GM04503 (cell line): ENCODE measurements at places on chromosomes 2 and 18.

DNA sequence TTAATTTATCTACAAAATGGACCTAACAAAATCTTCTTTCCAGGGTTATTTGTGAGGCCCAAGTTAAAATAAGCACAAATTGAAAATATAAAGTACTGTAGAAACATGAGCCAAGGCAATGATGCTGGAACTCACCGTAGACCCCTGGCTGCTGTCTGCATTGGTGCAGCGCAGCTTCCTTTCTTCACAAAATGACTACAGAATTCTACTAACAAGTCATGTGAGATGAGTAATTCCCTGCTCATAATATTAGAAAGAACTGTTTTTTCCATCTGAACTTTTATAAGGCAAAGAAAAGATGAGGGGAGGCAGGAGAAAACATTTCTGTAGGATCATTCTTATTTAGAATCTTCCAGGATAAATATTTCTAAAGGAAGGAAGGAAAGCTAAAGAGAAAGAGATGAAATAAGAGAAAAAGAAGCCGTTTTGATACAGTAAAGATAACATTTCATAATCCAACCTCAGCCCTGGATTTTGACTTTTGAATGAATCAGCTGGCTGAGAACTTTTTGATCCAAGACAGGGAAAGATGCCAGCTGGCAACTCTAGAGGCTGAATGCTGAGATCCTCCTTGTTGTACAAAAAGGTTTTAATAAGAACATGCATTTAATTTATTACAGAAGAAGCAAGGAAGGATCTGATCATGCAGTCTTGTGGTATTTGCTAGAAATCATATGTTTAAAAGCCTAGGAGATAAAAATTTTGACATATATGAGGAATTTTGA, 183.9 kb upstream of the KLHL14 start:
- no peak for DNase-seq

GRCh38 chr2:207791579-207792243, 22.0 kb upstream of the FZD5 start:
- DNase-seq: no peak

DNA sequence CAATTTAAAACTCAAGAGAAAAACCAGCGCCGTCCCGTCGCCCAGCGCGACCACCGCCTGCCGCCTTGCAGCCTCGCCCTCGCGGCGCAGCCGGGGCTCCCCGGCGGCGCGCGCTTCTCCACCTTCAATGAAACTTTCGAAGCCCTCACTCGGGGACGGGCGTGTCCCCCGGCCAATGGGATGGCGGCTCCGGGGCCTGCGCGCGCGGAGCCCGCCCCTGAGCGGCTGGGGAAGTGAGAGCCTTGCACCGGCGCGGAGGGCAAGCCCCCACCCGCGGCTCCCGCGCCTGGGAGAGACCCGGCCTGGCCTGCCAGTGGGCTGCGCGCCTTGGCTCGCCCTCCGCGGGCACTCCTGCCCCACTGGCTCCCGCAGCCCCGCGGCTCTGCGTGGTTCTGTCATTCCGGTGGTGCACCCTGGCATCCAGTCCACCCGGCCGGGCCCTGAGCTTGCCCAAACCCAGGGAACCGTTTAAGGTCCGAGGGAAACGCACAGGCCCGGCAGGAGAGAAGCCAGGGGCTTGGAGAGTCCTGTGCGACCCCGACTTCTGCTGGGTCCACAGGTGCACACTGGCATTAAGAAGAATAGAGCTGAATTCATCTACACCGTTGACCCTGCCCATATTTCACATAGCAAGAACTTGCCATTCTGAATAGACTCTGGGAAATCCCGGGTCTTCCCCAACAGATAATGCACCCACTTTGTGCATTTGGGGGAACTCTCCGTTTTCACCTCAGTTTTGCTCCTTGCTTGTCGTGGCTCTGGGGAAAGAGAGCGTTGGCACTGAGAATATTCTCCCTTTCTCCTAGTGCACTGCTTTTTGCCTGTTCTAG, at the start of gene PIEZO2:
TSS of gene PIEZO2 (minus strand) at position 129 of the 830 bp plus-strand sequence. CDS start 981 bp downstream, outside the sequence.
- DNase-seq: no peak

DNA sequence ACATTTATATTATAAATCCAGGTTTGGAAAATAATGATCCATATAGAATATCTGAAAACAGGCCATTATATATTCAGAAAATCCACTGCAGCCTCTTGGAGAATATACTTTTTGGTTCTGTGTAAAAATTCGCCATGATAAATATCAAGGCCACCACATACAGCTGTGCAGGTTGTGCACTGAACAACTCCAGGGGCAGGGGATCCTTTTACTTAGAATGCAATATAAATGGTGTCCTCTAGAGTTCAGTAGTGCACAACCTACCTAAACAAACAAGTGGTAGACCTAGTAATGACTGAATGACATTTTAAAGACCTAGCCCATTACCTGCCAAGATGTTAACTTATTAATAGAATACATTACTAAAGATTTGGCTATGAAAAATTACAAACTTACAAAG, 22.4 kb downstream of the MOGAT1 start:
- DNase-seq: no peak

DNA sequence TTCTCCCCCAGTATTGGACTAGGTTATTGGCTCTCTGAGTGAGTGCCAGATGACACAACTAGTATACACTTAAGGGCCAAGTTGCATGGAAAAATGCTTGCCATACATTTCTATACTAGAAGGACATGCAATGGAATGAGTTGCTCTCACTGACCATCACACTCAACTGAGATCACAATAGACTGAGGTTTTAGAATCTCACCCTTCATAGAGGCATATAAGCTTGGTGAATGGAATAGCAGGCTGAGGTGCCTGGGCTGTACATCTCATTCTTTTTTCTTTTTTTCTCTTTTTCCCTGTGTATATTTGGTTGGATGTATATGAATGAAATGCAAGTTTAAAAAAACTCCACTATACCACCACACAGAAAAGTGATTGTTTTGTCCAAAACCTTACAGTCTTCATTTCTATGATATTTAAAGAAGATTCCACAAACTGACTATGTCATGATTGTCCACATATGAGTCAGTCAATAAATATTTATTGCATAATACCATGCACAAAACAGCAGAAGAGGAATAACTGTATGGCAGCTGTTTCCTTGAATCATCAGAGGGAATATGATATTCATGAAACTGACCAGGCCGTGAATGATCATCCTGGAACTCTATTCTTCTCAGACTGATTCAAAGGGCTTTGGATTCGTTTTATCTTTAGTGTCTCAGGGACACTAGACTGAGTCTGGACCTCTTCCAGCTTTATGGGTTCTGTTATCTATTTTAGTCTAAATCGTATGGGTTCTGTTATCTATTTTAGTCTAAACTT, 122.6 kb upstream of the STK17B start:
- peak; percentile 74 for DNase-seq

DNA sequence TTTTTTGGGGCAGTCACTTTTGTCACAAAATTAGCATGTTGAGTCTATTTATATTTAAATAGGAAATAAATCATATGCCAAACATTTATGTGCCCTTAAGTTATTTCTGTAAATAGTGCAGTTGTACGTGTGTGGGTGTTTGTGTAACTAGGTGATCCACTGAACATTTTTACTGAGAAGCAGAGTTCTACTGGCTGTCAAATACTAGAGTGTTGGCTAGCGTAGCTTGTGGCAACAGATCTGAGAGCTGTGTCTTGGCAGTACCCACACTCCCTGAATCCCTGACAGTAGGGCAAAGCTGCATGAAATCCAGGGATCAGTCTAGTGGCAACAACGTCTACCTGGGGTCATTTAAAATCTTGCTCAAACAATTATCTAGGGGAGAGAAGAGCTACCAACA, 273.1 kb upstream of the SLC8A1 start:
- no peak for DNase-seq

DNA sequence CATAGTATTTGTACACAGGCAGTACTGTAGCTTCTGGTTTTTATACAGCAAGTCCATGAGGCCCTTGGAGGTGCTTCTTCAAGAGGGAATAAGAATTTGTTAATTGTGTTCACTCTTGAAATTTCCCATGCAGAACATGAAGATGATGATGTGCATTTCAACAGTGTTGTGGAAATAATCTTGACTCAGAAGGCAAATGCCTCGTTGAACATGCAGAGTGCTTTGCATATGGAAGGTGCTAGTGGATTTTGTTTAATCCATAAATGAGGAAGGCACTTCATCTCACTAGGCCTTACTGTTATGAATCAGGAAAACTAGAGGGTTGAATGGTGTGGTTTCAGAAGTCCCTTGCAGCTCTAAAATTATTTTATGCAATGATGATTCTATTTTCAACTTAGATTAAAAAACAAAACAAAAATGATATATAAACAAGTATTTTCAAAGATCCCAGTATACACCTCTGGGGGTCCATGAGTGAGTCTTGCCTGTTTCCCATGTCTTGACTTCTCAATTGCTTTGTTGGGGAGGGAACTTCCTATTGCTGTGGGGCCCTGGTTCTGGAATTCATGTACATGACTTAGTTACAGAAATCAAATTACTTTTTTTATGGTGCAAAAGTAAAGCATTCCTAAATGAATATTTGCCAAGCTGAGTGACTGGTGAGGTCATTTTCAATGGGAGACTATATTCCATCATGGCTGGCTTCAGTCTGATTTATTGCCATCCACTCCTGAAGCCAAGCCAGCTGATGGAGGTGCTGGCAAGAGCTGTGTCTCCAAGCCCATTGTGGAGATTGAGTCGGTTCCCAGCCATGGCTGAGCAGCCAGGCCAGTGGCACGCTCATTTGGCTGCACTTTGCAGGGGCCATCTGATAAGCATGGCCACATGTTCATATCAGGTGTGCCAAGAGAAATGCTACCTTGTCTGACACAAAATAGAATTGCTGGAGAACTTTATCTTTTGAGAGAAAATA, 56.5 kb downstream of the MGAT5 start:
- no peak for DNase-seq

GRCh38 chr2:173076581-173077345, 1.1 kb downstream of the MAP3K20 start:
- DNase-seq: no peak

DNA sequence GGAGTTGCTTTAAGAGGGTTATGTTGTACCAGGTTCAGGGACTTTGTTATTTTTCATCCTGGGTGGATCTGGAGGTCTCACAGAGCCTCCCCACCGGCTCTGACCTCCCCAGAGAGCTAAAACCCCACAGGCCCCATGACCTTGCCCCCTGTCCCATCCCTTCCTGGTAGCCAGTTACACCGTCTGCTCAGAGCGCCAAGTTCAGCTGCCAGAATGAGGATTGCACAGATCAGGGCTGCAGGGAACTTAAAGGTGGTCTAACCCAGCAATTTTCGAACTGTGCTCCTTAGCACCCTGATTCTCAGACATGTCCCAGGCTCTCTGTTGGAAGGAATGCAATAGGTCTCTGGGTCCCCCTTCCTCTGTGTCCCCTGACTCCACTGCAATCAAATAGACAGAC, 32.1 kb downstream of the ATOH8 start:
- no peak for DNase-seq

DNA sequence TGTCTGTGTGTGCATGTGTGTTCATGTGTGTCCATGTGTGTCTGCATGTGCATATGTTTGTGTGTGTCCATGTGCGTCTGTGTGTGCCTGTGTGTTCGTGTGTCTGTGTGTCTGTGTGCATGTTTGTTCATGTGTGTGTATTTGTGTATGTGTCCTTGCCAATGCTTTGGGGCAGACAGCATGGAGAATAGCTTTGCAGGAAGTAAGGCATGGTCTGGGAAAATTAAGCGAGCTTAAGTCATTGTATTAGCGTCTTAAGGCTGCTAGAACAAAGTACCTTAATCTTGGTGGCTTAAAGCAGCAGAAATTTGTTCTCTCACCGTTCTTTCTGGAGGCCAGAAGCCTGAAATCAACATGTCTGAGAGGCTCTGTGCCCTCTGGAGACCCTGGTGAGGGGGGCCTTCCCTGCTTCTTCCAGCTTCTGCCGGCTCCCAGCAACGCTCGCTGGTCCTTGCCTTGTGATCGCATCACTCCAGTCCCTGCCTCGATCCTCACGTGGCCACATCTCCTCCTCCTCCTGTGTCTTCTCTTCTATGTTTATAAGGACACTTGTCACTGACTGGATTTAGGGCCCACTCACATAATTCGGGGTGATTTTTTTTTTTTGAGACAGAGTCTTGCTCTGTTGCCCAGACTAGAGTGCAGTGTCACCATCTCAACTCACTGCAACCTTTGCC, 3.8 kb downstream of the NEU2 start:
- no peak for DNase-seq

- no peak for DNase-seq
Measured at GRCh38 chr18:58635891-58636290, 7.0 kb upstream of the ALPK2 start.

DNA sequence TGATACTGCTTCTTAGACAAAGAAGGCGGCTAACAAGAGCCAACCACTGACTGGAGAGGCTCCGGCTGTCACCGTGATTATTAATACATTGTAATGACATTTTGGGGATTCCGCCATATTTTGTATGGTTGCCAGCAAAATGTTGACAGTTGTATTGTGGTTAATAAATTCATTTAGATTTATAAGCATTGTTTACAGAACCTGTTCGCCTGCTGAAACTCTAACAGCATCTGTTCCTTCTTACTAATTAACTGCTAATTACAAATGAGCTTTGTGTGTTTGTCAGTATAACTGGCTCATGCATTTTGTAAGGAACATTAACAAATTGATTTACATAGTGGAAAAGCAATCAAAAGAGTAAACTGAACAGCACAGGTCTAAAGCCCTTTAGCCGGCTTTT, 332.4 kb downstream of the GBX2 start:
- DNase-seq: no peak

GRCh38 chr18:65711493-65711892, 39.3 kb upstream of the CDH7 start:
- no peak for DNase-seq

DNA sequence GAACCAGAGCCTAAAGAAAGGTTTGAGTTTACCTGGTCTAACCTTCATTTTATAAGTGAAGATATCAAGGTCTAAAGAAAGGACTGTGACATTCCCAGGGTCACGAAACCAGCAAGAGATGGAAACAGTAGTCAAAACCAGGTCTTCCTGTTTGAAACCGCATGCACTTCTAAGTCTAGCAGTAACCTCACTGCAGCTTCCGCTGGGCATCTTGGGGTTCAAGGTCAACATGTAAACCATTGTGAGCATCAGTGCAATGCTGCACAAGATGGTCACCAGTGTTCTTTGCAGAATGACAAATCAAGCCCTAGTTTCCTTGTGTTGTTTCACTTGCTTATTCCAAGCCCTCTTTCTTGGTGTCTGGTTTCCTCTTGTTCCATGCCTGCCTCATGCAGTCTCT, 292.9 kb upstream of the MEX3C start:
- DNase-seq: no peak

- no peak for DNase-seq
Measured at GRCh38 chr2:156466739-156467405, 30.7 kb downstream of the GPD2 start.

DNA sequence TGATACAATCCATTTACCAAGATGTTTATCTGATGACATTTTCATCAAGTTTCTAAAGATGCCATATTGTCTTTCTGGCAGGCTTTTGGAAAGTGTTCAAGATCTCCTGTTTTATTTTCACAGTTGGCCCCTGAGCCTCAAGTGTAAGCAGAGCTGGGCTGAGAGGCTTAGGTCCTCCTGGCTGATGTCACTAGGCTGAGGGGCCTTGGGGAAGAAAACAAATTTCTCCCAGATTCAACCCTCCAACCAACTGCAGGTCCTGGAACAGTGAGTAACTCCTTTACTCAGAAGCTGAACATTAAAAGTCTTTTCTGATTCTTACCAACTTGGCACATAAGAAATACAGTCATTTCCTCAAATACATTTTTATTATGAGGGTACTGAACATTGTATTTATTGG, 14.9 kb upstream of the IL1RL1 start:
- DNase-seq: no peak

- no peak for DNase-seq
Measured at GRCh38 chr18:34322365-34323289, 97.9 kb upstream of the NOL4 start.
